RPMI7951 (cell line): ENCODE measurements at places on chromosomes 1 and 21.

DNA sequence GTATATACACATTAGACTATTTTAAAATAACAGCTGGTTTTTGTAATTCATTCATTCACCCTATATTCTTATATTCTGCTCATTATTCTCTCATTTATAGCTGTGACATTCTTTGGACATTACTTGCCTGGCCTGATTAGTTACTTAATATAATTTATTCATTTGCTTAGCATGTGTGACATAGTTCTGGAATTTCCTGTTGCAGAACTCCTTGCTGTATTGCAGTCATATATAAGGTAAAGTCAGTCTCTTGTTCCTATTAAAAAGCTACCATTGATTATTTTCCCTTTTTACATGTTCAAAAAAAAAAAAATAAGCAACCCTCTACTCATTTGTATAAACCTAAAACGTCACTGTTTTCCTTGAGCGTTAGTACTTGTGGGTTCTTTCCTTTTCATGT is 23.9 kb downstream of the GNAT2 start:
- DNase-seq: no peak

DNA sequence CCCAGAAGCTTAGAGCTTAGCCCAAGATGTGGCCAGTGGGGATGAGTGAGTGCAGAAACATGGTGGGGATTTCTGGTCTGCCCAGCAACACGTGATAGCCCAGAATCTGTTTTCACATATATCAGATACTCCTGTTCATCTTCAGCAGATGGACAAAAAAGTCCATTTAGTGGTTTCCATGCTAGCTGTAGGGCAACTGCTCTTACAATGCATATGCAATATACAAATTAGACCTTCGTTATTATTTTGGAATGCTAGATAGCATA is 96.9 kb upstream of the SGIP1 start:
- DNase-seq: peak; percentile 35

DNA sequence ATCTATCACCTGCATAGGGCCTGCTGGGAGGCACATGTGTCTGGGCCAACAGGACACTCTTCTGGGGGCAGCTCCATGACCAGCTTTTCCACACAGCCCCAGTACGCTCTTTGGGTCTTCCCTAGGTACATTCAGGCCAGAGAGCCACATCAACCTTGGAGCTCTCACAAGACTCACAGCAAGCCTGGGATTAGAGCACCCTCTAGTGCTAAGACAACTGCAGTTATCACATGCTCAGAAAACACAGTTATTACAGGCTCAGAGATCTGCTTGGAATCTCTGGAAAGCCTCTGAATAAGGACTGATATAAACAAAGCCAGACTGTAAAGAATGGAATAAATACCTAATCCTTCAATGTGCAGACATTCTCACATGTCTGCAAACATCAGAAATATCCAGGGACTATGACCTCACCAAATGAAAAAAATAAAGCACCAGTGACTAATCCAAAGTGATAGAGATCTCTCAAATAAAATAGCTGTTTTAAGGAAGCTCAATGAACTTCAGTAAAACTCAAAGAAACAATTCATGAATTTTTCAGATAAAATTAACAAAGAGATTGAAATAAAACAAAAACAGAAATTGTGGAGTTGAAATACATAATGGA is 563.9 kb upstream of the NR5A2 start:
- peak; percentile 61 for DNase-seq

GRCh38 chr1:173628888-173629287 is 6.2 kb upstream of the TEX50 start:
- peak; percentile 6 for DNase-seq

GRCh38 chr1:44780583-44781121 is 5.3 kb downstream of the RPS8 start:
- no peak for DNase-seq

- no peak for DNase-seq
Measured at GRCh38 chr1:110119843-110120242, 7.6 kb downstream of the UBL4B start.

- DNase-seq: no peak
Measured at GRCh38 chr1:31568895-31569595, 7.3 kb upstream of the TINAGL1 start.

DNA sequence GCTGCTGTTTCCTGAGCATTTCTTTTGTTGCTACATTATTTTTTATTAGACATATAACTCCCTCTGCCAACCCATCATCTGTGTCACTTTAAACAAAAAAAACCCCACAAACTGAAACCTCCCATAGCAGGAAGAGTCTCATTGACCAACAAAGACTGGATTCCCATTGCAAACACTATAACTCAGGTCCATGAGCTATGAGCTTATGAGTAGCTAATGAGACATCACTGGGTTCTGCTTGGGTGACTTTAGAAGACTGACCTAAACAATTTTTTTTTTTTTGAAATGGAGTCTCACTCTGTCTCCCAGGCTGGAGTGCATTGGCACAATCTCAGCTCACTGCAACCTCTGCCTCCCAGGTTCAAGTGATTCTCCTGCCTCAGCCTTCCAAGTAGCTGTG is 212.8 kb downstream of the LTN1 start:
- DNase-seq: no peak

GRCh38 chr21:39564200-39564599 is 48.5 kb upstream of the B3GALT5 start:
- no peak for DNase-seq

GRCh38 chr1:94104776-94105580 is 16.0 kb downstream of the ABCA4 start:
- DNase-seq: no peak

DNA sequence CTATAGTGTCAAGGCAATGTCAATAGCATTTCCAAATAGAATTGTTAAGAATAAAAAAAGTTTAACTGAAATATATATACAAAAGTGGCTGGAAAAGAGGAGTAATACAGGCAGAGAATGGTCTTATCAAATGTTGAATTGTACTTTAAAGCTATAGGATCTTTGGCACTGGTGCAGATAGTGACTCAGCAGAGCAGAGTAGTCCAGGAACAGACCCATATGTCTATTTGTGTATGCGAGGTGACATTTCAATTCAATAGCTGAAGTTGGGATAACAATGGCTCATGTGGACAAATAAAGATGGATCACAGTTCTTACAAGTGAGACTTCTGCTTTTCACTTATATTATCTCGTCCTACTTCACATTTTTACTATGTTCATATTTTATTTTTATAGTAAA is 543.0 kb upstream of the B3GALT2 start:
- no peak for DNase-seq

DNA sequence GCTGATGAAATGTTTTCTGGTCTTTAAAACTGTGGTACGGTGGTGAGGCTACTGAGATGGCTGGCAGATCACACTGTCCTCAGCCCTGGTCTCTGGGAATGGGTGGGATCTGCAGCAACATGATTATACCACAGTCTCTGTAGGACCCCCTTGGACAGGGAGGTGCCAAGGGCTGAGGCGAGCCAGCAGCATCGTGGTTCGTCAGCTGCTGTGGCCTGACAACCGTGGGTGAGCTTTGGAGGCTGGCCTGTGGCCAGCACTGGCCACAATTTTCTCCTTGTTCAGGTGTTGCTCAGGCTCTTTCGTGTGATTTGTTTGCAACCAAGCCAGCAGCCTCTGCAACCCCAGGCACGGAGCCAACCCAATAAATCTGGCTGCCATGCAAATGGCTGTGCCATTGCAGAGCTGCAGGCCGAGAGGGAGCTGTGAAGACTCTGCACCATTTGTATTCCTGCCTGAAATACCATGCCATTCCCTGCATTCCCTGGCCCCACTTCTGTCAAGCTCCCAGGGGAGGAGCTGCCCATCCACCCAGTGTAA is 70.9 kb downstream of the PCP4 start:
- no peak for DNase-seq

DNA sequence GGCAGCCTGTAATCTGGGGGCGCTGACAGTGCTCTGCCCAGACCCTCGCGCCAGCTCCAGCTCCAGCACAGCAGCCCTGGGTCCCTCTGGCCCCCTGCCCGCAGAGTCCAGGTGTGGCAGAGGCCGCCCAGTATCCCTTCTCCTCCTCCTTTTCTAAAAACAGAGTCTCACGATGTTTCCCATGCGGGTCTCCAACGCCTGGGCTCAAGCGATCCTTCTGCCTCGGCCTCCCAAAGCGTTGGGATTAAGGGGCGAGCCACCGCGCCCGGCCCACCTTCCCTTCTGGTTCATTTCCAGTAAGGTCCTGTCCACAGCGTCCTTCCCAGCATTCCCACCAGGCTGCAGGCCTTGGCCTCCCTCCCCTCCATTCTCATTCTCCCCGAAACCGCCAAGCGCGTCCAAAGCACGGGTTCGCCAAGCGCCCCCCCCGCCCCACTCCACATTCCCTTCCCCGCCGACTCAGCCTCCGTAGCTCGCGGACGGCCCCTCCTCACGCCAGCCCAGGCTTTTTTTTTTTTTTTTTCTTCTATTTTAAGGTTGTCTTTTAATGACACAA is 2.0 kb upstream of the PCBP3 start:
- no peak for DNase-seq

GRCh38 chr1:154623358-154623757 is 15.4 kb upstream of the ADAR start:
- DNase-seq: no peak

- DNase-seq: peak; percentile 73
Measured at GRCh38 chr1:111553196-111553595, 49.8 kb upstream of the ADORA3 start.

GRCh38 chr1:9428601-9429341 is 110.5 kb upstream of the SLC25A33 start:
- peak; percentile 97 for DNase-seq

- peak; percentile 45 for DNase-seq
Measured at GRCh38 chr1:211829343-211830054, 1.1 kb downstream of the LPGAT1 start.

DNA sequence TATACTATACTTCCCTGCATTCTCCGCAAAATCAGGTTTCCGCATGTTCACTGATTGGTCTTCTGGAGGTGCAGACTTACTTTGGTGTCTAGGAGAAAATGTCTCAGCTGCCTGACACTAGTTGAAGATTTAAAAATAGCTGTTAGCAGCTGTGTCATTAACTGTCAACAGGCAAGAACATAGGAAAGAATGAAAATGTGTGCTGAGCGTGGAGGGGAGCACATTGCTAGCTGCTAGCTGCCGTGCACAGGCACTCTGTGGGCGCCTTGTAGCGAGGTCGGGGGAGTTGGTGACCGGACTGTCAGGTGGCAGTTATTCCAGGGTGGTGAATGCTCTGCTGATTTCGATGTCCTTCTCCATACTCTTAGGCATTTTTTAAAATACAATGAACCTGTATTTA is 5.2 kb downstream of the FAAH start:
- DNase-seq: no peak

GRCh38 chr1:117669572-117669971 is 63.7 kb downstream of the TENT5C start:
- no peak for DNase-seq

DNA sequence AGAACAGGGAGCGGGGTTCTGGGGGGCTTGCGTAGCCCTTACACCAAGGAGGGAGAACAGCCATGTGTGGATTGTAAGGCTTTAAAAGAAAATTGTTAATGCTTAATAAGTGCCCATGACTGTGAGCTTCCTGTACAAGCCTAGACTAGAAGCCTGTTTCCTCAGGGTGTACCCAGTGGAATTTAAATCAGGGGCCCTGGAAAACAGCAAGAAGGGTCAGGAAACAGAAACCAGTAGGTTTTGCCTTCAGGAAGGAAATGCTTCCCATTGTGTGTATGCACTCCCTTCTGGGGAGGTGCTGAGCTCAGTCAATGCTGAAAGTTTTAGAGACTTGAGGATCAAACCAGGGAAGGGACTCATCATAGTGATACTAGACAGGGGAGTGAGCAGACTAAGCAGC is 12.7 kb downstream of the UTP11 start:
- no peak for DNase-seq

DNA sequence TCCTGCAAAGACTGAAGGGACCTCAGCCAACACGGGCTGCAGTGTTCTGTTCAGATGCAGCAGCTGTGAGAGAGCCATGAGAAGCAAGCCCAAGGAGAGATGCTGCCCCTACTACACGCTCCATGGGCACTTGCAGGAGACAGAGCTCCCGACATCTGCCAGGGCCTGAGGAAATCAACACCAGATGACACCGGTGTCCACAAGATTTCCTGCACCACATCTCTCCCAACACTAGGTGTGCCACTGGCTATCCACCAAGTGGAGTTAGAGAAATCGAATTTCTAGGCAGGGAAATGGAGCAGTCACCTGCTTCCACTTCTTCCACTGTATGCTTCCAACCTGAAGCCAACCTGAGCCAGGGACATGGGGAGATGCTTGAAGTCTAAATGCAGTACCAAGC is 445.3 kb downstream of the RWDD3 start:
- no peak for DNase-seq

GRCh38 chr1:108107658-108108057 is 92.5 kb downstream of the SLC25A24 start:
- peak; percentile 91 for DNase-seq

DNA sequence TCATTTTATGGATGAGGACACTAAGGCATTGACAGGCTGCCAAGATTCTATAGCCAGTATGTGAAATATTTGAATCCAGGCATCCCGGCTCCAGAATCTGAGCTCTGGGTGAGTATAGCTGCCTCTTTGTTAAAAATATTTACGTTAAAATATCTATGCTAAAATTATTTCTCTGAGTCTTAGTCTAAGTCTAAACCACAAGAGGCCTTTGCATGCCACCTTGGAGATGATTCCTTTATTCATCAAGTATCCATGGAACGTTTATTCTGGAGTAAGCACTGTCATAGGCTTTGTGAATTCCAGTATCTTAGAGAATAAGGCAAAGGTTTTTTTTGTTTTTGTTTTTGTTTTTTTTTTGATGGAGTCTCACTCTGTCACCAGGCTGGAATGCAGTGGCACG is 116.4 kb downstream of the GREM2 start:
- no peak for DNase-seq

- peak; percentile 8 for DNase-seq
Measured at GRCh38 chr21:42460391-42461184, 35.4 kb downstream of the RSPH1 start.

DNA sequence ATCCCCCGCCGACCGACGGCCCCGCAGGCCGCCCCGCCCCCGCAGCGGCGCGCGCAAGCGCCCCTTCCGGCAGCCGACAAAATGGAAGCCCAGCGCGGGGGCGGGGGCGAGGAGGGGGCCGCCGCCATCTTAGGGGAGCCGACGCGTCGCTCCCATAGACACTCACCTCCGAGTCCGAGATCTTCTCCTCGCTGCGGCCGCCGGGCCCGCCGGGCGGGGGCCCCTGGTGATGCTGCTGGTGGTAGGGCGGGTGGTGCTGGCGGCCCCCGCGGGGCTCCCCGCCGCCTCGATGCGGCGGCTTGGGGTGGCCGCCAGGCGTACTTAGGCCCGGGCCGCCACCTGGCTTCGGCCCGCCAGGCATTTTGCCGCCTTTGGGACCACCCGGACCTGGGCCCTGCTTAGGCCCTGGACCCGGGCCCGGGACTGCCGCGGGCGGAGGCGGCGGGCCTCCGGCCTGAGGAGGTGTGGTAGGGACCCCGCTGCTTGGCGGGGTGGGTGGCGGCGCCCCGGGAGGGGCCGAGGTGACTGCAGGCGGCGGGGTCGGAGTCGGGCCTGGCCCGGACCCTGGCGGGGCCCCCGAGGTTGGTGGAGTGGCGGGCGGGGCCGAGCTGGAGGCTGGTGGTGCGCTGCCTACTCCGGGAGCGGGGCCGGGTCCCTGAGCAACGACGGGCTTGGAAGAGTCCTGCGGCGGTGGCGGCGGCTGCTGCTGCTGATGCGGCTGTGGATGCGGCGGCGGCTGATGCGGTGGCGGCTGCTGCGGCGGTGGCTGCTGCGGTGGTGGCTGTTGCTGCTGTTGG is 691 bp downstream of the SFPQ start:
- peak; percentile 72 for DNase-seq

GRCh38 chr1:37472281-37472680 is 2.1 kb upstream of the ZC3H12A start:
- DNase-seq: no peak

- peak; percentile 70 for DNase-seq
Measured at GRCh38 chr1:152461544-152461943, 47.5 kb upstream of the CRNN start.

- DNase-seq: peak; percentile 35
Measured at GRCh38 chr1:203744075-203744972, 20.7 kb upstream of the LAX1 start.

GRCh38 chr1:25813734-25814471 is 5.9 kb upstream of the MTFR1L start:
- DNase-seq: no peak
